ENCODE measurements at places on chromosomes 1 and 21.
A peak's percentile ranks its signal among the peaks of the same experiment; 100 is the strongest.

GRCh38 chr1:21764615-21765423 is 18.1 kb downstream of the USP48 start:
- no peaks in the 10 kb centered on the region for H3K27me3 ChIP-seq
- H3K4me3 ChIP-seq = no peak overlapping the region
- peaks cover 3% of the 10 kb centered on the region for H3K4me1 ChIP-seq
- no peaks in the 10 kb centered on the region for H3K36me3 ChIP-seq

- no peaks in the 10 kb centered on the region for H3K27me3 ChIP-seq
- H3K36me3 ChIP-seq = no peaks in the 10 kb centered on the region
- no peak for DNase-seq
- H3K4me1 ChIP-seq = no peaks in the 10 kb centered on the region
- H3K4me3 ChIP-seq = no peak overlapping the region
Observed at GRCh38 chr1:222555992-222556615, 8.2 kb upstream of the HHIPL2 start.

- no peaks in the 10 kb centered on the region for H3K36me3 ChIP-seq
- no peaks in the 10 kb centered on the region for H3K27me3 ChIP-seq
- H3K4me3 ChIP-seq = no peak overlapping the region
- DNase-seq = no peak
- no peaks in the 10 kb centered on the region for H3K4me1 ChIP-seq
Observed at GRCh38 chr1:116491700-116492357, 79.0 kb downstream of the CD58 start.

- no peaks in the 10 kb centered on the region for H3K36me3 ChIP-seq
- no peaks in the 10 kb centered on the region for H3K4me1 ChIP-seq
- H3K4me3 ChIP-seq = no peak overlapping the region
Observed at GRCh38 chr1:229209386-229209785, 61.5 kb upstream of the RAB4A start.

- no peak overlapping the region for H3K4me3 ChIP-seq
- no peaks in the 10 kb centered on the region for H3K27me3 ChIP-seq
- DNase-seq = no peak
- peaks cover 9% of the 10 kb centered on the region for H3K4me1 ChIP-seq
- H3K27ac ChIP-seq = no peak overlapping the region
- no peaks in the 10 kb centered on the region for H3K36me3 ChIP-seq
Observed at GRCh38 chr21:14542638-14543037, 3.5 kb downstream of the SAMSN1 start.

- H3K27me3 ChIP-seq = no peaks in the 10 kb centered on the region
- H3K4me1 ChIP-seq = 0 out of 2 replicates have a peak, but pooled peaks cover 2% of the 10 kb centered on the region
- DNase-seq = no peak
Observed at GRCh38 chr1:204089044-204089751, 16.3 kb downstream of the SOX13 start.

GRCh38 chr1:201741763-201742342 is 87.1 kb upstream of the IPO9 start:
- DNase-seq = peak; percentile 76
- H3K27me3 ChIP-seq = no peaks in the 10 kb centered on the region
- no peaks in the 10 kb centered on the region for H3K36me3 ChIP-seq
- peaks cover 47% of the 10 kb centered on the region for H3K4me1 ChIP-seq

- no peak for DNase-seq
- H3K27ac ChIP-seq = no peak overlapping the region
Observed at GRCh38 chr1:39453603-39454002, 37.8 kb upstream of the BMP8A start.

- no peak overlapping the region for H3K27ac ChIP-seq
- H3K36me3 ChIP-seq = no peaks in the 10 kb centered on the region
- H3K4me1 ChIP-seq = no peaks in the 10 kb centered on the region
Observed at GRCh38 chr1:33814166-33814565, 49.7 kb upstream of the HMGB4 start.

GRCh38 chr1:25107643-25108010 is 124.7 kb downstream of the SYF2 start:
- H3K27me3 ChIP-seq = no peaks in the 10 kb centered on the region
- no peak for DNase-seq
- H3K36me3 ChIP-seq = no peaks in the 10 kb centered on the region
- no peak overlapping the region for H3K4me3 ChIP-seq

GRCh38 chr1:248359415-248359814 is 2.0 kb upstream of the OR2T4 start:
- H3K27ac ChIP-seq = no peak overlapping the region
- H3K36me3 ChIP-seq = no peaks in the 10 kb centered on the region
- no peaks in the 10 kb centered on the region for H3K4me1 ChIP-seq
- no peak for DNase-seq
- H3K27me3 ChIP-seq = no peaks in the 10 kb centered on the region
- no peak overlapping the region for H3K4me3 ChIP-seq

GRCh38 chr1:40495315-40495903 is 13.2 kb upstream of the EXO5 start:
- H3K27ac ChIP-seq = no peak overlapping the region
- H3K4me3 ChIP-seq = no peak overlapping the region
- H3K36me3 ChIP-seq = no peaks in the 10 kb centered on the region
- DNase-seq = no peak

GRCh38 chr1:26353210-26353859 is 595 bp downstream of the CRYBG2 start:
- no peak overlapping the region for H3K27ac ChIP-seq
- no peaks in the 10 kb centered on the region for H3K27me3 ChIP-seq
- no peak overlapping the region for H3K4me3 ChIP-seq

GRCh38 chr1:181397845-181398244 is 85.5 kb upstream of the CACNA1E start:
- H3K27me3 ChIP-seq = no peaks in the 10 kb centered on the region
- peak; percentile 84 for DNase-seq
- peak overlapping the region; percentile 18 for H3K27ac ChIP-seq

- no peak overlapping the region for H3K4me3 ChIP-seq
- DNase-seq = no peak
Observed at GRCh38 chr1:206484901-206485300, 14.6 kb downstream of the IKBKE start.

DNA sequence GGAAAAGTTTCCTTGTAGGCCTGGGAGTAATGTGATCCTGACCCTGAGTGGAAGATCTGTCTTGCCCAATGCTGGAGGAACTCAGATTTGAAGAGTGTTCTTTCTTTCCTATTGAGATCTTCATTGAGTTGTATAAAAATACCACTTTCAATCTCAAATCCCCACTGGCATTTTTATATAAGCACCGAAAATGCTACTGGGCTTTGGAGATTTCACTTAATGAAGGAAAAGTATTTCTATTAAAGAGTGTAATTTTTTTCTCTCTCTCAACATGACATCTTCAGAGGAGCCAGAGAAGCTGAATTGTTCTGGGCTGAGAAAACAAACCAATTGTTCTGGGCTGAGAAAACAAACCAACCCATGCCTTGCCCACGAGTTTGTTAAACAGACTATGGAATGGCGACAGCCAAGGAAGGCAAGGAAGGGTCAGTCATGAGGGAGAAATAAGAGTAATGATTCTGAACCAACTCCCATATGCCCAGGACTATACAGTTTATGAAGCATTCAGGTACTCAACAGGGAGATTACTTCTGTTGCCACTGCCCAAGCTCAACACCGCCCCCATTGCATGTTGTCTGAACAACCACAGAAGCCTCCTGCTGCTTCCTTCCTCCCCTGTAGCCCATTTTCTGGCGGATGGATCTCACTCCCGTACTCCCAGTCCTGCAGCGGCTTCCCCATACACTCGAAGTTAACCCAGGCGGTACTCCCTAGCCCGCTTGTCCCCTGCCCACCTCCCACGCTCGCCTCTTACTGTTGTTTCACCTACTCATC is 103.2 kb downstream of the BEND5 start:
- H3K4me3 ChIP-seq = no peak overlapping the region
- H3K4me1 ChIP-seq = no peaks in the 10 kb centered on the region
- H3K36me3 ChIP-seq = no peaks in the 10 kb centered on the region
- no peaks in the 10 kb centered on the region for H3K27me3 ChIP-seq
- no peak for DNase-seq

- H3K36me3 ChIP-seq = no peaks in the 10 kb centered on the region
- H3K4me3 ChIP-seq = no peak overlapping the region
- H3K27ac ChIP-seq = no peak overlapping the region
- H3K27me3 ChIP-seq = no peaks in the 10 kb centered on the region
Observed at GRCh38 chr1:154493276-154493675, 8.7 kb upstream of the TDRD10 start.

DNA sequence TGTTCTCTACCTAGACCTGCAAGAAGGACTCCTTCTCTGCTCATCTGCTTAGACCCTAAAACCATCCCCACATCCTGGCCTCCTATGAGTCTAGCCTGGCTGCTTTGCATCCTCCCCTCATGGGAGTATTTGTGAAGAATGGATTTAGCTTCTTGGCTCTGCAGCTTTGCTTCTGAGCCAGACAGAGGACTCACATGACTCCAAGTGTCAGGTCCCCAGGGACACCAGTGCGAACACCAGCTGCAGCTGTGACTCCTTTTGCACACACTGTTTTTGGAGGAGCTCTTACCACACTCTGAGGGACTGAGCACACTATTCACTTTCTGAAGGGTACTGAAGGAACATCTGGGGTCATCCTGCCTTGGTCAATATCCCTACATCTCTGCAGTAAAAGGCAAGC is 131.8 kb upstream of the SGIP1 start:
- H3K36me3 ChIP-seq = no peaks in the 10 kb centered on the region
- H3K4me3 ChIP-seq = no peak overlapping the region
- peak; percentile 53 for DNase-seq

- DNase-seq = no peak
- H3K27me3 ChIP-seq = no peaks in the 10 kb centered on the region
- H3K36me3 ChIP-seq = no peaks in the 10 kb centered on the region
- H3K4me1 ChIP-seq = peaks cover 30% of the 10 kb centered on the region
- peak overlapping the region; percentile 84 for H3K4me3 ChIP-seq
Observed at GRCh38 chr1:167554028-167554779, 642 bp upstream of the CREG1 start.

DNA sequence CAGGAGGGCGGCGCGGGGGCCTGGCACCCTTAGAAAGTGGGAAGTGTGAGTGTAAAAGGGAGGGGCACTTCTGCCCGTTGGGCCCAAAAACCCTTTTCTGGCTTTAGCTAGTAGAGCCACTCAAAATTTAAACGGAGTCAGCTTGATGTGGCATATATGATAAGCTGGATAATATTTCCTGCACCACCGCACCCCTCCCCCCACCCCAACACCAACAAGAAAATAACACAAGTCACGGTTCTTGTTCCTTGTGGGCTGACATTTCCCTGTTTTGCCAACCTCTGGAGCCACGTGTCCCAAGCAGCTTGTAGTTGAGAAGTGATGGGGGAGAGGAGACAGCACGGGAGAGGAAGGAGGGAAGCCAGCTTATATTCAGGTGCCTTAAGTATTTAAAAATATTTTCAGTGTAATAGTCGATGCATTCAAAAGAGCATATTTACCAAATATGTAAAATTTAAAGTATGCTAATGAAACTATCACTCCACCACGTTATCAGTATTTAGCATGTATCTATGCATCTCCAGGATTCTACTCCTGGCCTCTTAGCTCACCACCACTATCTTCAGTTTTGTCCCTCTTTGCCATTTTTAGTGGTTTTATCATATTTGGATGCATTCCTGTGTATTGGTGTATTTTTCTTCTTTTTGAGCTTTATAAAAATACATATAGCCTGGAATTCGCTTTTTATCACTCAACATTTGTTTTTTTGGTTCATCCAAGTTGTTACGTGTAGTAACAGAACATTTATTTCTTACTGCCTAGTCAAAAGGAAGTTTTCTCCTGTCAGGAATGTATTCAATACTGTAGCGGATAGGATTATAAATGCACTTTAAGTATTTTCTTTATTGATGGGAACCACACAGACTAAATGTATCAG is 773 bp upstream of the DDX59 start:
- peak; percentile 62 for DNase-seq
- 0 out of 2 replicates have a peak, but pooled peaks cover 2% of the 10 kb centered on the region for H3K36me3 ChIP-seq
- peak overlapping the region; percentile 94 for H3K4me3 ChIP-seq
- H3K27me3 ChIP-seq = no peaks in the 10 kb centered on the region
- peaks cover 13% of the 10 kb centered on the region for H3K4me1 ChIP-seq

- no peaks in the 10 kb centered on the region for H3K4me1 ChIP-seq
- H3K27ac ChIP-seq = no peak overlapping the region
- DNase-seq = no peak
- H3K27me3 ChIP-seq = no peaks in the 10 kb centered on the region
Observed at GRCh38 chr1:90835661-90836344, 118.7 kb upstream of the BARHL2 start.

DNA sequence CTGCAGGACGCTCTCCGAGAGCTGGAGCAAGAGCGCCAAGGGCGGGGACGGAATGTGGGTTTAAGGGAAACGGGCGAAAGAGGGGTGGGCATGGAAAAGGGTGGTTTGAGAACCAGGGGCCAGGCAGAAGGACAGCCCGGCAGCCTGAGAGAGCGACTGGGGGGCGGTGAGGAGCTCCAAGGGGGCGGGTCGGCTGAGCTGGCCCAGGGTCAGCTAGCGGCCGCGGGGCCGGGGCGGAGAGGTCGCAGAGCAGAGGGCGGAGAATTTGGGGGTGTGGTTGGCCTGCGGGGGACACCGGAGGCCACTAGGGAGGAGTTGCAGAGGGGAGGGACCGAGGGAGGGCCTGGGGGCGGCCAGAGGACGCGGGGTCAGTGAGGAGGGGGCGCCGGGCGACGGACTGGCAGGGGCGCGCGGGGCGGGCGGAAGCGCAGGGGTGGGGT is 54.7 kb downstream of the NDUFS5 start:
- DNase-seq = no peak
- H3K4me3 ChIP-seq = no peak overlapping the region
- H3K36me3 ChIP-seq = no peaks in the 10 kb centered on the region
- no peak overlapping the region for H3K27ac ChIP-seq
- peaks cover 21% of the 10 kb centered on the region for H3K27me3 ChIP-seq

- no peaks in the 10 kb centered on the region for H3K36me3 ChIP-seq
- H3K27ac ChIP-seq = no peak overlapping the region
- peaks cover 10% of the 10 kb centered on the region for H3K27me3 ChIP-seq
- H3K4me3 ChIP-seq = no peak overlapping the region
- DNase-seq = no peak
- no peaks in the 10 kb centered on the region for H3K4me1 ChIP-seq
Observed at GRCh38 chr1:90729504-90730242, 12.6 kb upstream of the BARHL2 start.

GRCh38 chr1:19222979-19223824 is 13.1 kb upstream of the UBR4 start:
- no peak for DNase-seq
- H3K4me1 ChIP-seq = no peaks in the 10 kb centered on the region
- H3K4me3 ChIP-seq = no peak overlapping the region
- no peak overlapping the region for H3K27ac ChIP-seq
- peaks cover 14% of the 10 kb centered on the region for H3K36me3 ChIP-seq

- no peaks in the 10 kb centered on the region for H3K36me3 ChIP-seq
- H3K4me3 ChIP-seq = no peak overlapping the region
- no peaks in the 10 kb centered on the region for H3K4me1 ChIP-seq
- no peak for DNase-seq
- no peaks in the 10 kb centered on the region for H3K27me3 ChIP-seq
- H3K27ac ChIP-seq = no peak overlapping the region
Observed at GRCh38 chr1:115430441-115431158, 92.6 kb upstream of the NGF start.

DNA sequence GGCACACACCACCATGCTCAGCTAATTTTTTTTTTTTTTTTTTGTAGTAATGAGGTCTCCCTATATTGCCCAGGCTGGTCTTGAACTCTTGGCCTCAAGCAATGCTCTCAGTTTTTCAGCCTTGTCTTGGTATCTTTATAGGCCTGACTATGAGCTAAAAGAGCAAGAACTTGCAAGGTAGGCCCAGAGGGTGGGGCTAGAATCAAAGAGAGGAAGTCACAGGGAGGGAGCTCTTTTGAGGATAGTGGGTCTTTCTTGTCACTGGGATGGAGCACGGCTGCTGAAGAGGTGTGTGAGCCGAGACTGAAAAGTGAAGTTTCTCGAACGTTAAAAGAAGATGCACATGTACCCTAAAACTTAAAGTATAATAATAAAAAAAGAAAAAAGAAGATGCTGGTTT is 260.0 kb upstream of the BEND5 start:
- H3K27ac ChIP-seq = no peak overlapping the region
- H3K4me1 ChIP-seq = no peaks in the 10 kb centered on the region
- H3K27me3 ChIP-seq = no peaks in the 10 kb centered on the region
- no peak for DNase-seq
- no peaks in the 10 kb centered on the region for H3K36me3 ChIP-seq
- H3K4me3 ChIP-seq = no peak overlapping the region

Measured in MM.1S (cell line).